NCI-H187 (cell line): ENCODE measurements at places on chromosomes 11 and 22.

DNA sequence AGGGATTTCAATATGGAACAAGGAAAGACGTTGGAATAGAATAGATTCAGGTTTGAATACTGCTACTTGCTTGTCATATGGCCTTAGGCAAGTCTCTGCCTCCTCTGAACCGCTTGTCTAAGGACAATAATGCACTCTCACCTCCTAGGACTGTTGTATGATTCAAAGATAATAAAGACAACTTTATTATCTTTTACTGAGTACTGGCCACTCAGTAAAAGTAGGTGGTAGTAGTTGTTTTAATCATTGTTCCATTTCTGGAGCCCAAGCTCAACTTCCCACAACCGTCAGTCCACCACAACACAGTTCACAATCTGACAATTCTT, 134.2 kb downstream of the ME3 start:
- DNase-seq: no peak

- no peak for DNase-seq
Measured at GRCh38 chr22:26431261-26431995, 2.4 kb downstream of the ASPHD2 start.

- DNase-seq: no peak
Measured at GRCh38 chr11:83676056-83676601, 390.0 kb upstream of the CCDC90B start.

- DNase-seq: no peak
Measured at GRCh38 chr22:42401535-42402334, 30.5 kb downstream of the NFAM1 start.

- no peak for DNase-seq
Measured at GRCh38 chr11:130159657-130160497, at the start of gene ST14. Gene ST14, plus strand, starts transcription at chr11:130159782. Its CDS starts 198 bp downstream, at chr11:130159980.
